ENCODE measurements at places on chromosomes 3 and 15.

DNA sequence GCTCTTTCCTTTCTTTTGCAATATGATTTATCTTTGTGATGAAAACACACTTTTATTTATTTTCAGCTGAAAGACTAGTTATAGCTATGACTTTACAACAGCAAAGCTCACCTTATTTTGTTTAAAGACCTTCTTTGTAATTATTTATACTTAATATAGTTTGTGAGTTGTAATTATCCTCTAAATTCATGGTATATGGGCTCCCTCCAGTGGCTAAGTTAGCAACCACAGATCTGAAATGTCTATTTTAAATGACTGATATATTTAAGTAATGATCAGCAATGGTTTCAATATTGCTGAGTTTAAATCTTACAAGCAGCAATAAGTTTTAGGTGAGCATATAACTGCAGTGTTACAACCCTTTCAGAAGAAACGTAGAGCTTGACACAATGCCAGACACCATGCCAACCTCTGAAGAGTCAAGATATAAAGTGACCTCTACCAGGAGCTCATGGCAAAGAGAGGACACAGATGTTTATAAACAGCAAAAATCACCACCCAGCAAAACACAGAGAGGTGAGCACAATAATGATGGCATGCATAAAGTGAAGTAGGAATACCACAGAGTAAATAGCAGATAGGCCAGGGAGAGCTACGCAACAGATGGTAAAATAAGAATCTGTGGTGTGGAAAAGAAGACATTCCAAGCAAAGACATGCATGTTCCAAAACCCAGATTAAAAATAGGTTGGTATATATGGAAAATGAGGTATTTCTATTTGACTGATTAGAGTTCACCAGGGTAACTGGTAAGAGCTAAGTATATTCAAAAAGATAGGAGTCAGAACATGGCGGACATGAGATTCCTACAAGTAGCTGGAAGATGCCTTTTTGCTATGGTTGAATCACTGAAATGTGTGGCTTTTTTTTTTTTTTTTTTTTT lies 143.7 kb upstream of the ZNF385D start:
- no peak for DNase-seq

- no peak for DNase-seq
These were observed 45.9 kb upstream of the TMEM115 start for GRCh38 chr3:50405249-50405648.

GRCh38 chr3:106617276-106617675 lies 748.5 kb upstream of the CBLB start:
- DNase-seq, result no peak

DNA sequence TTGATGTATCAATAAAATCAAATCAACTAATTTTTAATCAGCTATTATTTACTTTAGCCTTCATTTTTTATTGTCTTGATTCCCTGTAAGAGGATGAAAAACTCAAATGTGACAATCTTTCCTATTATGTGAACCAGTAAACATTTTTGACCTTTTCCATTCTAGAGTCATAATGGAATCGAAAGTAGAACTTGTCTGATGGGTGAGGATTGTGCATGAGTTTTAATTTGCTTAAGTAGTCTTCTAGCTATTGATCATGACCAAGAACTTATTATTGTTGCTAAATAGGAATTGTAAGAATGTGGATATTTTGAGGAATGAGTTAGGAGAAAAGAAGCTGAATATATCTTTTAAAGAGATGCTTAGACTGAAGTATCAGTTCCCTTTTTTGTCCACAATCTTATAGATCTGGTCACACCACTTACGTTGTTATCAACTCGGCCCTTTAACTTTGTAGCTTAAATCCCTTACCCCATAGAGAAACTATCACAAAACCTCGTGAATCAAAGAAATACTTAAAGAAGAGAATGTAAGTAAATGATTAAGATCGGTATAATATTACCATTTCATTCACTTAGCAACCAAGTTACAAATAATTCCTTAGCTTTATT lies 147.3 kb downstream of the TP63 start:
- DNase-seq, result no peak

DNA sequence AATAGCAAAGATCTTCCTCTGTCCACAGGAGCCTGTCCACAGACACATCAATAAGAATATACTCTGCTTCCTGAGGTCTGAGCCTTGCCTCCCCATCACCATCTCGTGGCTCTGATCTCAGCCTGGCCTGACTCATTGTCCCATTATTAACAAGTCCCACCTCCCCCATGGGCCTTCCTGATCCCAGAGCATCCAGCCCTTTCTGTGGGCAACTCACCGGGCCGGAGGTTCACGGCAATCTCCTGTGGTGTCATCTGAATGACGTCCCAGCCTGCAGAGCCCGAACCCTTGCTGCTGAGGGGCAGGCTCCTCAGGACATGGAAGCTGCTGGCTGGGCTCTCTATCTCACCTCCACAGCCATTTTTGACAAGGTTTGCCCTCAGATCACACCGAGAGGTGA lies 28.1 kb downstream of the ITGB5 start:
- no peak for DNase-seq

- DNase-seq, result no peak
These were observed 6.5 kb upstream of the DYNC1LI1 start for GRCh38 chr3:32577174-32577573.

DNA sequence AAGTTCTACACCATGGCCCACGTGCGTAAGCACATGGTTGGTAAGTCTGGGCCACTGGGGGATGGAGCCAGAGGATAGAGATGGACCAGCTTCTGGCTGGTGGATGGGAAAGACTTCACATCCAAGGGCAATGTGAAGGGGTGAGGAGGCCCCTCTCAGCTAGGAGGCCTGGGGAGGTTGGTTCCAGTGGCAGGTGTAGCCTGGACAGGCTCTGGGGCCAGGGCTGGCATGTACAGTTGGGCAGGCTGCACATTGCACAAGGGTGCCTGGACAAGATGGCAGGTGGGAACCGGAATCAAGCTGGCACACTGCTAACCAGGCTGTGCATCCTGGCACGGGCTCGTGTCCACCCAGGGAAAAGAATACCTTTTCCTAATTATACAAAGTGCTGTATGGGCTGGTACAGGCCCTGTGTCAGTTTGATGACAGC lies 8.1 kb downstream of the ZBTB47 start:
- no peak for DNase-seq

GRCh38 chr3:122101646-122102045 lies 46.5 kb downstream of the CD86 start:
- DNase-seq, result no peak

Measured in T1000 (cell line).